ENCODE measurements at places on chromosomes 12 and 14.

DNA sequence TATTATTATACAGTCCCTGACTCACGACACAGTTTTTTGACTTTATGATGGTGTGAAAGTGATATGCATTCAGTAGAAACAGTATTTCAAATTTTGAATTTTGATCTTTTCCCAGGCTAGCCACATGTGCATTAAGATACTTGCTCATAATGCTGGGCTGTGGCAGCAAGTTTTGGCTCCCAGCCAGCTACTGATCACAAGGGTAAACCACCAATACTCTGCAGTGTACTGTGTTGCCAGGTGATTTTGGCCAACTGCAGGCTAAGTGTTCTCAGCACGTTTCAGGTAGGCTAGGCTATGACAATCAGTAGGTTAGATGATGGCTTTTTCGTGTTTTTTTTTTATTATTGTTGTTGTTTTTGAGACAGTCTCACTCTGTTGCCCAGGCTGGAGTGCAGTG is 69.4 kb upstream of the ACTN1 start:
- DNase-seq = no peak
- peak overlapping the region; percentile 92 for H3K27ac ChIP-seq
- peaks cover 7% of the 10 kb centered on the region for H3K36me3 ChIP-seq
- H3K27me3 ChIP-seq = no peaks in the 10 kb centered on the region

DNA sequence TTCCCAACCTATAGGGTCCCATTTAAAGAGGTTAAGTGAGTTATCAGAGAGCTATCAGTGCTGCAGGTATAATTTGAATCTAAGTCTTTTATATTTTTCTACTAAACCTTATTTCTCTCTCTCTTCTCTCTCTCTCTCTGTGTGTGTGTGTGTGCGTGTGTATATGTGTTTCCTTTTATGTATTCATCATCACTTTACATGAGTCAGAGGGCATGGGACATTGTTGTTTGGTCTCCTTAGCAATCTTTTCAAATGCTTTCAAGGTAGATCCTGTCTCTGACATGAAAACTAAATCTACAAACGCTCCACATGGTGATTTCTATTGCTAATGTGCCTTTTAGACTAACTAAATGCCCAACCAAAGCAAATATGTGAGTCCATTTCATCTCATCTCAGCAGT is 459.7 kb downstream of the BTG1 start:
- no peaks in the 10 kb centered on the region for H3K27me3 ChIP-seq
- no peak overlapping the region for H3K27ac ChIP-seq
- H3K36me3 ChIP-seq = no peaks in the 10 kb centered on the region
- no peaks in the 10 kb centered on the region for H3K4me1 ChIP-seq

DNA sequence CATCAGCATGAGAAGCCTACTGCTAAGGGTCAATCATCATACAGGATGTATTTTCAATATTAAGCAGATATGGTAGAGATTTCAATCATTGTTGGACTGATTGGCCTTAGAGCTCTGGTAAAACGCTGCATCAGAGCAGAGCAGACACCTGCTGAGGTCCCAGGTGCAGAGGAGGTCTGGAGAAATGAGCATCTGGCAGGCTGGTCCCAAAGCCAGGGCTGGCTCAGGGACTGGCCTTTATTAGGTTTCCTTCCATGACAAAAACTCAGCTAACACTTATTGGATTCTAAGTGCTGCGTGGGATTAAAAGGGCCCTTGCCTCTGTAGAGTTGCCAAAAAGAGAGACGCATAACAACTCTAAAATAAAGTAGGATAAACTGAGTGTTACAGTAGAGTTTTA is 29.7 kb downstream of the AKAP6 start:
- no peak for DNase-seq
- H3K4me3 ChIP-seq = no peak overlapping the region
- no peak overlapping the region for H3K27ac ChIP-seq

GRCh38 chr14:90023176-90023896 is 38.5 kb upstream of the KCNK13 start:
- no peak overlapping the region for H3K4me3 ChIP-seq
- peaks cover 14% of the 10 kb centered on the region for H3K36me3 ChIP-seq
- H3K4me1 ChIP-seq = no peaks in the 10 kb centered on the region
- no peak for DNase-seq

DNA sequence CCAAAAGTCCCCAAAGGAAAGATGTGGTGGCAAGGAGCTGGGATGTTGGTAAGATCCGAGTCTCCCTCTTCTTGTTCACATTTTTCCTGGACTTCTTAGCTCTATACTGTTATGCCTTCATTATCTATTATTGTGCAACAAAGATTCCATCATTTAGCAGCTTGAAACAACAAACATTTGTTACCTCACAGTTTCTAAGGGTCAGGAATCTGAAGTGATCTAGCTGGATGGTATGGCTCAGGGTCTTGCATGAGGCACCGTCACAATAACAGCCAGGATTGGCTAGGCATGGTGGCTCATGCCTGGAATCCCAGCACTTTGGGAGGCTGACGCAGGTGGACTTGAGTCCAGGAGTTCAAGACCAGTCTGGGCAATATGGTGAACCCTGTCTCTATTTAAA is 51.1 kb upstream of the KRAS start:
- no peaks in the 10 kb centered on the region for H3K36me3 ChIP-seq
- no peak overlapping the region for H3K27ac ChIP-seq
- H3K4me1 ChIP-seq = no peaks in the 10 kb centered on the region
- DNase-seq = no peak
- H3K27me3 ChIP-seq = no peaks in the 10 kb centered on the region

DNA sequence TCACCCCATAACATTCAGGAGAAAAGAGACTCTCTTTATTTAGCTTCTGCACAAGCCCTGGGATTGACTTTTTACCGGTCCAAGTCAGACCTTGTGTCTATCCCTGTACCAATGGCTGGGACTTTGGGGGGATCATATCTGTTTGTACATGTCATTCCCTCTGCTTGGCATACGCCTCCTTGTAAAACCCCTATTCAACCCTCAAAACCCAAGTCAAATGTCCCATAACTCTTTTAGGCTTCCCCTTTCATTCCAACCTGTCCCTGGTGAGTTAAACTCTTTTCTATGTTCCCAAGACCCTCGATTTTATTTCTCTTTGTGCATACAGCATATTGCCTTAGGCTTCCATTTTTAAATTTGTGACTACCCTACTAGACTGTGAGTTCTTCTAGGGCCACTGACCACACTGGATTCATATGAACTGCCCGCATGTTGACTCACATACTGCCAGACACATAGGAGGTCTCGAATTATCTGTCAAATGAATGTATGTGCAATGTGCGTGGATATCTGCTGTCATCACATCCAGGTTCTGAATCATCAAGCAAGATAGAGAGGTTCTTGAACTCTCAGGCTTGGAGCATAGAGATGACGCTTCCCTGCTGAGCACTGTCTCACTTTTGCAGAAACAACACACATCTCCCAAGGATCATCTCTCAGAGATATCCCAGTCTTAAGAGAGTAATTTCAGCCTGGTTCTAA is 548.6 kb upstream of the TBX3 start:
- no peak overlapping the region for H3K27ac ChIP-seq
- no peak overlapping the region for H3K4me3 ChIP-seq
- H3K4me1 ChIP-seq = no peaks in the 10 kb centered on the region
- H3K27me3 ChIP-seq = no peaks in the 10 kb centered on the region

GRCh38 chr12:64746663-64747062 is 12.5 kb downstream of the GNS start:
- peaks cover 7% of the 10 kb centered on the region for H3K4me1 ChIP-seq
- no peak overlapping the region for H3K4me3 ChIP-seq
- H3K36me3 ChIP-seq = peaks cover 11% of the 10 kb centered on the region
- no peak for DNase-seq
- H3K27ac ChIP-seq = no peak overlapping the region

DNA sequence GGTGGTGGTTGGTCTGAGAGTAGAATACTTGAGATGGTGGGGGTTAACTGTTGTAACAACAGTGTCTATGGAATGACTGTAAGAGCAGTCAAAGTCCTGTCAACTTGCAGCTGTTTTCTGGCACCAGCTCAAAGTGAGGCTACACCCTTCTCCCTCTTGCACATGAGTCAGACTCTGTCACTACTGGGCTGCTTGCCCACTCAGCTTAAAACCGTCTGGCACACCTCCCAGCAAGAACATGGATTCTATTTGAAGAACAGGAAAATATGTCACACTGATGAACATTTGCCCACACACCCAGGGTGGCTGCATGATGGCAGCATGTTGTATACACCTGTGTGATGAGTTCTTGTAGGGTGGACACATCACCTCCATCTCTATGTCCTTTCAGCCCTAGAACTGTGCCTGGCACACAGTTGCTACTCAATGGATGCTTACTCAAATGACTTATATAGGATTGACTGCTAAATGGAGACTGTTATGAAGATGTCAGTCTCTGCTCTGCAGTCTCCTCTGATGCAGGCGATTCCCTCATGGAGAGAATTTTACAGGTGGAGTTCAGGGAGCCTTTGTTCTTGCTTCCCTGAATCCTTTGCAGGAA is 19.3 kb upstream of the SERPINA6 start:
- peak; percentile 89 for DNase-seq
- H3K4me1 ChIP-seq = no peaks in the 10 kb centered on the region
- no peak overlapping the region for H3K27ac ChIP-seq
- no peak overlapping the region for H3K4me3 ChIP-seq
- H3K36me3 ChIP-seq = no peaks in the 10 kb centered on the region

DNA sequence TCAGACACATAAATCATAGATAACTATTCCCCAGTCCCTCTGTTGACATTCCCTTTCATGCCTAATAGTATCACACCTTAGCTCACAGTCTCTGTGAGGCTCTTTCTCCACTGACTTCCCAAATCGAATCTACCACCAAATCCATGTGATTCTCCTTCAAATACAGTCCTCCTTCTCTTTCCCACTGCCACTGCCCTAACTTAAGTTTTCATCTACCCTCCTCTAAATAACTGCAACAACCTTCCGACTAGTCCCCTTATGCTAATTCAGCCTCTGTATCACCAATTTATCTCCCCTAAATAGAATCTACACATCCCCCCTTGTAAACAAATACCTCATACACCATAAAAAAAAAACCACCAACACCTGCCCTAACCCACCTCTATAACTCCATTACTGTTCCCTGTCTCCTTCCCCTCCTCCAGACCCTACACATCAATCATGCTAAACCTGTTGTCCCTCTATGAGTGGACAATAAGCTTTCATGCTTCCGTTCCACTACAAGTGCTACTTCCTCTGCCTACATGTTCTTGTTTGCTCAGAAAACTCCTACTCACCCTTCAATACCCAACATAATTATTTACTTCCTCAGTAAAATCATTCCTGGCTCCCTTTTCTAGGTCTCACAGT is 39.0 kb downstream of the SLC25A21 start:
- DNase-seq = no peak
- no peaks in the 10 kb centered on the region for H3K36me3 ChIP-seq
- no peak overlapping the region for H3K27ac ChIP-seq
- no peak overlapping the region for H3K4me3 ChIP-seq
- H3K4me1 ChIP-seq = no peaks in the 10 kb centered on the region
- no peaks in the 10 kb centered on the region for H3K27me3 ChIP-seq

- no peak overlapping the region for H3K4me3 ChIP-seq
- no peak for DNase-seq
These were observed 30.9 kb downstream of the SLC2A3 start for GRCh38 chr12:7905071-7905470.

DNA sequence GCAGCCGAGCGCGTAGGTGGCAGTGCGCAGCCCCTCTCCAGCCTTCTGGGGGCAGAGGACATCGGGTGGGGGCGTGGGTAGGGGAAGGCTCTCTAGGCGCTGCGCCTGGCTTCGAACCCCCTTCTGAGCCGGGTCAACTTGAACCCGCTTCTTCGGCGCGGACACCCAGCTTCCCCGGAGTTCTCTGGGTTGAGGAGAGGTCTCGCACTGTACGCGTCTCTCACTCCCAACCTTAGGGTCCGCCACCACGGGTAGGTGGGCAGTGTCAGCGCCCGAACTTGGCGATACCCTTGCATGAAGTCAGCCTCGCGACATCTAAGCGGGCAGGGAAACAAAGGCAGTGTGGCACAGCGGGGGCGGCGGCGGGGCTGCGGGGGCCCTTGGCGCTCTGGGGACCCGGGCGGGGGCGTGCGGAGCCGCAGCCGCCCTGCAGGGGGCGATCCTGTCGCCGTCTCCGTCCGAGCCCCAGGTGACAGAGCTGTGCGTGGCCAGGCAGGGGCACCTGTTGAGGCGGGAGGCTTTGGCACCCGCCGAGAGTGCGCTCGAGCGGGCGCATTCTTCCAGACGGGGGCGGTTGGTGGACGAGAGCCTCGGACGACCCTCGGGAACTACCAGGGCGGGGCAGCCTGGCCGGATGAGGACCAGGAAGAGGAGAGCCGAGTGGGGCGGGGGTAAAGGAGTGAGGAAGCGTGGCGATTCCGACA is 1.1 kb downstream of the GALNT16 start:
- no peak for DNase-seq
- peak overlapping the region; percentile 76 for H3K4me3 ChIP-seq
- peaks cover 37% of the 10 kb centered on the region for H3K4me1 ChIP-seq
- no peaks in the 10 kb centered on the region for H3K27me3 ChIP-seq

- no peaks in the 10 kb centered on the region for H3K4me1 ChIP-seq
- DNase-seq = no peak
- no peaks in the 10 kb centered on the region for H3K27me3 ChIP-seq
- H3K36me3 ChIP-seq = no peaks in the 10 kb centered on the region
- no peak overlapping the region for H3K27ac ChIP-seq
These were observed 202.9 kb upstream of the CDKN3 start for GRCh38 chr14:54193871-54194270.

- DNase-seq = no peak
- H3K27me3 ChIP-seq = no peaks in the 10 kb centered on the region
- no peak overlapping the region for H3K27ac ChIP-seq
- H3K36me3 ChIP-seq = no peaks in the 10 kb centered on the region
These were observed 396.6 kb downstream of the SNAPC1 start for GRCh38 chr14:62158779-62159178.

GRCh38 chr12:92432724-92433441 is 269.9 kb upstream of the PLEKHG7 start:
- DNase-seq = no peak
- no peaks in the 10 kb centered on the region for H3K36me3 ChIP-seq
- H3K4me1 ChIP-seq = no peaks in the 10 kb centered on the region
- H3K27ac ChIP-seq = no peak overlapping the region
- H3K27me3 ChIP-seq = no peaks in the 10 kb centered on the region

DNA sequence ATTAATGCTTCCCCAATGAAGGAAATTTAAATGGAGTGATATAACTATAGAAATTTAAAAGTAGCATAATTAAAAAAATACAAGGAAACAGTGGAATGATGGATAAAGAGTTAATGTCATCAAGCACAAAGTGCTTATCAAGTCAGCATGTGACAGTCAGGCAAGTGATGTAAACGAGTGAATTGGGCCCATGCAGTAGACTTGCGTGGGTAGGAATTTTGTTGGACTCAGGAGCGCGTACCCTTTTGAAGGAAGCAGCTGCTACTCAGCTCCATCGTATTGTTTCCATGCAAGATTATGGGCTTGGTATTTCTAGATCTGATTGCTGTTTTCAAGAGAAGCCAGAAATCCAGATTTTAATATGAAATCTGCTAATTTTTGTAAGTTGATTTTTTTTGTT is 4.4 kb upstream of the DYRK4 start:
- H3K4me3 ChIP-seq = no peak overlapping the region
- H3K27ac ChIP-seq = no peak overlapping the region
